T follicular helper cell (primary cell): ENCODE measurements at places on chromosomes 1 and 21.

GRCh38 chr1:169041366-169041765, 65.1 kb upstream of the ATP1B1 start:
- no peak for DNase-seq

DNA sequence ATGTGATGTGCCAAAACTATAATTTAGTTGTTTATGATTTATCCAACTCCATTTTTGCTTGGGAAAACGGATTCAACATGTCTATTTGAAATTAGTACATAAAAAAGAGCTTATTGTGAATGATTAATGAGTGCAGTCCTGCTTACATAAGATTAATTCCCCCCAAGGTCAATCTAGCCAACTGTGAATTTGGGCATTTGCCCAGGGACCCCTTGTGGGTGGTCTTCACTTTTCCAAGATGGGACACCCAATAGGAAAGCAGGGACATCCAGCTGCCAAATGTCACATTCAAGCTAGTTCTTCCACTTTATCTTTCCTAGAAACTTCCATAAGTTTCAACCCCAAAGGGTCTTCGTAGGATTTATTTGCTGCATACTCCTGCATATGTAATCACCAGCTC, 362.4 kb upstream of the PKN2 start:
- no peak for DNase-seq

- no peak for DNase-seq
These were observed 133.9 kb upstream of the CD34 start for GRCh38 chr1:208044589-208045462.

GRCh38 chr21:25733859-25734653, 648 bp downstream of the ATP5PF start:
- no peak for DNase-seq

- no peak for DNase-seq
These were observed 25.6 kb downstream of the ZBTB17 start for GRCh38 chr1:15950302-15950701.

DNA sequence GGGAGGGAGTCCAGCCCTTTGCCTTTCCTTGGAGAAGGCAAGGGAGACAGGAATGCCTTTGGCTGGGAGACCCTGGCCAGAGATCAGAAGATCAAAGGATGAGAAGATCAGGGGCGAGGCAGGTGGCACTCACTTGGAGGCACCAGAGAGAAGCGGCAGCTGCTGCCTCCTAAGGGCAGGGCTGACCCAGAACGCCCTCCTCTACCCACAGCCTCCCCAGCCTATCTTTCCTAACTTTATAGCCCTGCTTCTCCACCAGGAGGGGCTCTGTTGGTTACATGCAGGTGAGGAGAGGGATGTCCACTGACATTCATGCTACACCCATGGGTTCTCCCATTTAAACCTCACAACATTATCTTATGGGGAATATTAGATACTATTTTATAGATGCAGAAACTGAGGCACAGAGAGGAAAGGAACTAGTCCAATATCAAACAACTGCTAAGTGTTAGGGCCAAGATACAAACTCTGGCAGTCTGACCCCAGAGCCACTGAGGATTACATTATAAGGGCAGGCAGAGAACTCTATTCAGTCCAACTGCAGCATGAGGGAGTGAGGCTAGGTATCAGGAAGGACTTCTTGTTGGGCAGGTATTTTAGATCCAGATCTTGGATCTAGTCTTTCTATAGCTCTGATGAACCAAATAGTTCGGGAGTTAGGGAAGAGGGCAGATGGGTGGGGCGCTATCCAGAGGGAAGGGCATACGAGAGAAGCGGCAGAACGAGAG, 19.9 kb downstream of the LGR6 start:
- no peak for DNase-seq

DNA sequence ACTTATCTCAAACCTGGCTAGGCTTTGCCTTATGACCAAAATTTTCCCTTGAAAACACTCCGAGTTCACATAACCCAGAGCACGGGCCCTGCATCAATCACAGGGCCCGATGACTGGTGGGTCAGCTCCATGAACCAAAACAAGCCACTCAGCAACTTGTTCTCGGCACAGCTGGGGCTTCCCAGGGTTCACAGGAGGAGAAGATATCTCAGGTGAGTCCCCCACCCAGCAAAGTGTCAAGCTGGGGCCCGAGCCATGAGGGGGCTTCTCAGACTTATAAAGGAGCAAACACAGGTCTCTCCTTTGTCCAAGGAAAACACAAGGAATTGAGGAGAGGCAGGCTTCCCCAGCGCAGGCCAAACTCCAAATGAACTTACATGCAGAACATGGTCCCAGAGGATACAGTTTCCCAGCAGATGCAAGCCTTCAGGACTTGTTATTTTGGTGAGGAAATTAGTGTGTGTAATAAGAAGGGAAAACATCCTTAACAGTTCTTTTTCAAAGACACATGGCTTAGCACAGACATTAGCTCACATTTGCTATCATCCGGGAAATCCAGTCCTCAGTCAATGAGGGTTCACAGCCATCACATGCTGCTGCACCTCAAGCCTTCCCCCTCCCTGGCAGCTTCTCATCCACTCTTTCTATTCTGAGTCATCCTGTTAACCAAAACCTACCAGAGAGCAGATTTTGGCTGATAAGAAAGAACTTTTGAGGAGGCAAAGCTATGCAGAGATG, 98.1 kb upstream of the NFIA start:
- DNase-seq: no peak

- DNase-seq: no peak
These were observed 69.2 kb downstream of the TBX15 start for GRCh38 chr1:118918940-118919259.

DNA sequence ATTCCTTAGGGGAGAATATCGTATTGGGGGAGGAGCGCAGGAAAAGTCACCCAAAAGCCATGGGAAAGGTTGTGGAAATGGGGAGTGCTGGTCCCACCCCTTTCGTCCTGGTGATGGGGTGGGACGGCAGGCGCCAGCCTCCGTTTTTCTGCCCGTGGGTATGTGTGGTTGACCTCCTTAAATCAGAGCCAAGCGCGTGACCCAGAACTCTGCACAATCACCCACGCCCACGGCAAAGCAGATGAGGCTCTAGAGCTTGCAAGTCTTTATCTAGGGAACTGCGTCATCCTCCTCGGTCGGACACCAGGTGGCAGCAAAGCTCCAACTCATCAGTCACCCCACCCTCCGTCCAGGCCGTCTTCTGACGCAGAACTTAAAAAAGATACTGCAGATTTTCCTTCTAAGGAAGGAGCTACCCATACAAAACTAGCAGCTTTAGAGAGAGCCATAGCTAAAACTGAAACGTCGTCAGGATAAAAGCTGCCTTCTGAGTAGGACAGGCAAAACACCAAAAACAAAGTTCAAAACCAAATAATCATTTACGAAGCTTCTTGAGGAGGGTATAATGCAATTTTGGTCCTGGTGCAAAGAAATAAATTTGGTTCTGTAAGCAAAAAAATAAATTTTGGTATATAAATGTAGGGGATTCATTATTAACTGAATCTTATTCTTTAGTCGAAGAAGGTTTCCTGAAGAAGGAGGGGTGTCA, 62.0 kb downstream of the TBX19 start:
- peak; percentile 82 for DNase-seq
